ENCODE measurements at places on chromosomes 5 and 9.

GRCh38 chr9:121596515-121596914 is 54.9 kb upstream of the DAB2IP start:
- no peak for DNase-seq

DNA sequence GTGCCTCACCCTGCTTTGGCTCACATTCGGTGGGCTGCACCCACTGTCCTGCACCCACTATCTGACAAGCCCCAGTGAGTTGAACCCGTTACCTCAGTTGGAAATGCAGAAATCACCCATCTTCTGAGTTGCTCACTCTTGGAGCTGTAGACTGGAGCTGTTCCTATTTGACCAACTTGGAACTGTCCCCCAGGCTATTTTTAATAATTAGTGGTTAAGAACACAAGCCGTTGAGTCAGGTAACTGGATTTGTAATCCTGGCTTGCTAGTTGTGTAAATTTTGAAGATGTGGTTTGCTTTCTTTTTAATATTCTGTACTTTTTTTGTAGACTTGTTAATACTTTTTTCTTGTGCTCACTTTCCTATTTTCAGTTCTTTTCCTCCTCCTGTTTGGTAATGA is 81.2 kb downstream of the CNTLN start:
- DNase-seq = no peak

DNA sequence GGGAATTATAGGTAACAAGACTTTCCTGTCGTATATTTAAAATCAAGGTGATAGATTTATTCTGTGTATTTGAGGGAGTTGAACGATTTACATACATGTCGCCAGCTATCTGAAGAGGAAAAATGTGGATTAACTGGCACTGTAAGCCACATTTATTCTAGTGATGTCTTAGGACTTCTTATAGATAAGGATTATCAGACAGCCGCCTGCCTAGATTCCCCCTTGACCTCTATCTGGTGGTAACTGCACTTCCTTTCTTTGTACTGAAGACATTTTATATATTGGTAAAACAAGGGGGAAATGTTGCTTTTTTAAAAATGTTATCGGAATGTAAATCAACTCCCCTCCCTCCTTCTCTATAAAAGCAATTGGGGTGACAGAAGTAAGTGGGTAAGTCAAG is 39.3 kb upstream of the F2RL2 start:
- DNase-seq = no peak

- DNase-seq = no peak
Observed at GRCh38 chr9:9585920-9586319, 1026.9 kb downstream of the PTPRD start.

DNA sequence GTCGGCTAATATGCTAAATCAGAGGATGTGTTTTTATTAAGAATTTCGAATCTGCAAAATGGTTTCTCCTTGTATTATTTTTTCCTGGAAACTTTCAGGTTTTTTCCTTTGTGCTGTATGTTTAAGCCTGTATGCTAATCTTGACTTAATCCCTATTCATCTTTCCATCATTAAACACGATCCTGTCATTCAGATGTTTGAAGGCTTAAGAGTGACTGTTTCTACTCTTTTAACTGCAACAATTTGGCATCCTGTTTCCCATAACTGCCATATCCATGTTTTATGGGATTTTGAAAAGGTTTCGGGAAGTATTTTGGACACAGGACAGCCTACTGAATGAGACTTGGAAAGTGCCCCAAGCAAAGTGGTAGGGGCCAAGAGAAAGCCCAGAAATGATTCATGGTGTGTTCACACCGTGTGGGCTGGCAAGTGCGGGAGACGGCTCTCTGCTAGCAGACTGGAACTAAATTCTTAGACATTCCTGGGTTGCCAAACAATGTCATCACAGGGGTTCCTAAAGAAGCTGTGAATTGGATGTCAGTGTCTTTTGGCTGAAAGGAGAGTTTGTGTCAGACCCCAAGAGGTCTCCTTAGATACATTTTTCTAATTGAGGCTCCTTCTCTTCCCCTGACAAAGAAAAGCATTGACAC is 125.4 kb upstream of the ADAMTS16 start:
- no peak for DNase-seq

- no peak for DNase-seq
Observed at GRCh38 chr5:166845044-166845443, 1446.4 kb upstream of the WWC1 start.

DNA sequence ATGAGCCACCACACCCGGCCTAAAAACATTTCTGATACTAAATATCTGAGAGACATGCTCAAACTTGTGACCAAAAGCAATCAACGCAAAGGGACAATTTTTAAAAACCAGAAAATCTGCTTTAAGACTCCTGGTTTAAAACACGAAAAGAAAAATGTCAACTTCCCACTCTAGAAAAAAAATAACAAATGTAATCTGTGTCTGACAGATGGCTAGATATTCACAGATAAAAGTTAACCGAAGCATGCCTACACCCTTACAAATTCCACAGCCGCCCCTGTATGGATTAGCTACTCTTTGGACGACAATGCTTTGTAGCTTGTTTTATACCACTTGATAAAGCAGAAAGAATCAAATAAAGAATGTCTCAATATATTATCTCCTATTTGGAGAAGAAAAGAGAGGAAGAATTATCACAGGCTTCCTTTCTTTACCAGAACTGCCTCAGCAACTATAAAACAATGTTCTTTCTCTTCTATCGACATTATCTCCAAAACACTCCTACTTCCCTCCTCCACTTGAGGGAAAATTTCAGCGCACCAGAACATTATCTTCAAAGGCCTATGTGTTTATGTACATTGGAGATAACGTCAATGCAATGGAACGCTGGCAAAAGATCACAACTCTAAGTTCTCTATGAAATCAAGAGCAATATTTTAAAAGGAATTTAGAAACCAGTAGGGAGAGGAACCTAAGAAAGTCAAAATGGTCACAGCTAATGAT is 26.2 kb downstream of the CEMIP2 start:
- DNase-seq = no peak

- DNase-seq = no peak
Observed at GRCh38 chr9:12862611-12863410, 88.0 kb downstream of the LURAP1L start.

DNA sequence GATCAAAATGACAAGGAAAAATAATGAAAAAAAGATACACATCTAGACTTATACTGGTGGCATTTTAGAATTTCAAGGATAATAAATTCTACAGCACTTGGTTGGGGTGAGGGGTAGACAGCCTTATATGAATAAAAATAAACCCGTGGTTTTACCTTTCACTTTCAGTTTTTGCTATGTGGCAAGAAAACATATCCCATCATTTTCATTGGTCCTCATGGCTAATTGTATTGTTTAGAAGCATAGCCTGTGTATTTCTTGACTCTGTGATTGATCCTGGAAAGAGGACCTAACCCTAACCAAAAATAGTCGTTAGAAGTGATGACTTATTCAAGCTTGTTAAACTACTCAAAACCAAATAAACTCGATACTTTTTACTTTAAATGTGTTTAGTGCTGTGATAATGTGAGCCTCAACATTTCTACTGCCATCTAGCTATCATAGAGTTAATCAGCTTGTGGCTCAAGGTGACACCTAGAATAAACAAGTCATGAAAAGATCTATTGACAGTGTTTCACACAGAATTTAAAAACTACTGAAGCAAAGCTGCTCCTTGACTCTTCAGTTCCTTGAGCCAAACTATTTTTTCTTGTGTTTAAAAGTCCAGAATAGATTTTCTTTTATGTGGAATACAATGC is 153.3 kb upstream of the IZUMO3 start:
- no peak for DNase-seq

DNA sequence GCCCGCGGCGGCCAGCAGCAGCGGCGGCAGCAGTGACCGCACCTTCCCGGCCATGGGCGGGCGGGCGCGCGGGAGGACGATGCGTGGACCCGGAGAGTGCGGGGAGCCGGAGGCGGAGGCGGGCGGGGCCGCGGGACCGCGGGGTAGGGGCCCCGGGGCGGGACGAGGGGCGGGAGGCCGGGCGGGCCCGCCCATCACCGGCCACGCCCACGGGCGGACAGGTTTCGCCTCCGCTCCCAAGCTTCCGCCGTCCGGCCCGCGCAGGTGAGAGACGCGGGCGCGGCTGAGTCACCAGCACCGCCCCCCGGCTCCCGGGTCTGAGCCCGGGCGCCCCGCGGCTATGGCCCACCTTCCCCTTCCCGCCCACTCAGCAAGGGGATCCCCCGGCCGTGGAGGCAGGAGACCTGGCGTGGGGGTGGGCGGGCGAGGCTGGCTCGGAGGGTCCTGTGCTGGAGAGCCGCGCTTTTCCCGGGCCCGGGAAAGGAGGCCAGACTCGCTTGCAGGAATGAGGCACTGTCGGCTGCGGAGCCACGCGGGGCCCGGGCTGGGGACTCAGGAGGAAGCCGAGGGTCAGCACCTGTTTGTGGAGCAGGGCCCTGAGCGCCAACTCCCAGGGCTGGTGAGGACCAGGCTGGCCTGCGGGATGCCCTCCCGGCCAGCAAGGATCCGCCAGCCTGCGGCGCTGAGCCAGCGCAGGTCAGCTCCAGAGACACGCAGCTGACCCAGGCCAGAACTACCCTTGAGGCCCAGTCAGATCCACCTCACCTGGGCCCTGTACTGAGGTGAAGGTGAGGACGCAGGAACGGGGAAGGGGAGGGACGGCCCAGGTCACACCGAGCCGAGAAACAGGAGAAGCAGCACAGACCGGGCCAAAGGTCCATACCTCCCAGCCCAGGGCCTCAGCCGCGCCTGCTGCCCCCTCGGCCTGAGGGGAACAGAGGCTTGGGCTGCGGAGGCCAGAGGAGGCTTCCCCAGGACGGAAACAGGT is at the start of gene ENTPD2:
ENTPD2 (minus strand) TSS at position 118 of the 988 bp plus-strand sequence; CDS start at position 54, 64 bp downstream.
- peak; percentile 45 for DNase-seq

GRCh38 chr5:10999714-11000113 is 238.7 kb upstream of the DAP start:
- no peak for DNase-seq
